ENCODE measurements at places on chromosomes 7 and 10.

DNA sequence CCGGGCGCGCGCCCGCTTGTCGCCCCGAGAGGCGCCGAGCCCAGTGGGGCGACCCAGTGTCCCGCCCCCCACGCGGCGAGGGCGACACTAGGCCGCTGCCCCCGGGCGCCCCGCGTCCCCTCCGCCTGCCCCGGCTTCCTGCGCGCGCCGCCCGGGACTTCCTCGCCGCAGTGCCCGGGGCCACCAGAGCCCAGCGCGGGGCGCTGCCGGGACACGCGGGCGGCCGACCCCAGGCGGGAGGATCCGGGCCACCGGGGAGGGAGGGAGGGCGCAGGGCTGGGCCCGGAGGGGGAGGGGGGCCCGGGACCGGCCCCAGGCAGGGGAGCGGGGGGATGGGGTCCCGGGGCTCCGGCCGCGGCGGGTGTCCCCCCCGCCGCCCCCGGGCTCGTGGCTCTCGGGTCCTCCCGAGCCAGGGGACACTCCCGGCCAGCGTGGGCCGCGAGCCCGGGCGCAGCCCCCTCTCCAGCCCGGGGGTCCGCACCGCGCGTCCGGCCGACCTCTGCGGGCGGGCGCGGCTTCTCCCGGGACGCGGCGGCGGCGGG, 435 bp upstream of the PWWP2B start:
- no peak for DNase-seq

DNA sequence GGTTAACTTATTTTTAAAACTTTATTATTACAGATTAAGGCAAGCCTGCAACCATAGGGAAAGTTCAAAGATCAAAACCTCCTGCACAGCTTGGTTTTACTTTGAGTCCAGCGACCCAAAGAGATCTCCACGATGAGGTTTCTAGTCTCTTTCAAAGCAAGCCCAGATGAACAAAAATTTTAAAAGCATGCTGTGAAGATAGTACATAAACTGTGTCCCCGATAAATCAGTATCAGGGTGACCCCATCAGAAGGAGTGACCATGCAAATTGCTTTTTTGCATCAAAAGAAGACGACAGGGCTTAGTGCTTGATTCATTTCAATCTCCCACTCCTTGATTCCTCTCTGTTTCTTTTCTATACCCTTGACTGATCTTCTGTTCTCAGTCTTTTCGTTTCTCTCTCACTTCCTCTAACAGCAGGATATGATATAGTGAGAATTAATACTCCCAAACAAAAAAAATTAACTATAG, 16.0 kb upstream of the DNTT start:
- no peak for DNase-seq

- no peak for DNase-seq
Observed at GRCh38 chr10:72238392-72239175, 22.5 kb upstream of the ASCC1 start.

GRCh38 chr10:8116926-8117493, 62.5 kb downstream of the GATA3 start:
- no peak for DNase-seq

- no peak for DNase-seq
Observed at GRCh38 chr7:107703872-107704271, 40.1 kb upstream of the CBLL1 start.

DNA sequence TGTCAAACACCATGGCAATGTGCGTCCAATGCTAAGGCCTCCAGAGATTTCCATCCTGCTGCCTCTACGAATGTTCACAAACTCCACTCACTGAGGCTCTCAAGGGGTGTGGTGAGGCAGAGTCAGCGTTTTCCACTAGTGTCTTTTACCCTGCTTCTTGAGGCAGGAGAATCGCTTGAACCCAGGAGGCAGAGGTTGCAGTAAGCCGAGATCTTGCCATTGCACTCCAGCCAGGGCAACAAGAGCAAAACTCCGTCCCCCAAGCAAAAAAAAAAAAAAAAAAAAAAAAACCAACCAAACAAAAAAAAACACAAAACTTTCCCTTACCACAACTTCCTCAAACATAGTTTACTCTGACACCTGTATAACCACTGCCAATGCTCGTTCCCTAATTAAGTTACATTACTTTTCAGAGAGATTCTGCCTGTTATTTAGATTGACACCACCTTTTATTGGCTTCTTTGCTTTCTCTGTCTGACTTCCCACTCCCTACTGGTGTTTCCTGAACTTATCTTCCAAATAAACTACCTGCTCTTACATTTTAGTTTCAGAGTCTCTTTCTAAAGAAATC, 102.1 kb upstream of the ZNF746 start:
- no peak for DNase-seq

- DNase-seq = no peak
Observed at GRCh38 chr10:129673292-129673691, 206.3 kb downstream of the MGMT start.

DNA sequence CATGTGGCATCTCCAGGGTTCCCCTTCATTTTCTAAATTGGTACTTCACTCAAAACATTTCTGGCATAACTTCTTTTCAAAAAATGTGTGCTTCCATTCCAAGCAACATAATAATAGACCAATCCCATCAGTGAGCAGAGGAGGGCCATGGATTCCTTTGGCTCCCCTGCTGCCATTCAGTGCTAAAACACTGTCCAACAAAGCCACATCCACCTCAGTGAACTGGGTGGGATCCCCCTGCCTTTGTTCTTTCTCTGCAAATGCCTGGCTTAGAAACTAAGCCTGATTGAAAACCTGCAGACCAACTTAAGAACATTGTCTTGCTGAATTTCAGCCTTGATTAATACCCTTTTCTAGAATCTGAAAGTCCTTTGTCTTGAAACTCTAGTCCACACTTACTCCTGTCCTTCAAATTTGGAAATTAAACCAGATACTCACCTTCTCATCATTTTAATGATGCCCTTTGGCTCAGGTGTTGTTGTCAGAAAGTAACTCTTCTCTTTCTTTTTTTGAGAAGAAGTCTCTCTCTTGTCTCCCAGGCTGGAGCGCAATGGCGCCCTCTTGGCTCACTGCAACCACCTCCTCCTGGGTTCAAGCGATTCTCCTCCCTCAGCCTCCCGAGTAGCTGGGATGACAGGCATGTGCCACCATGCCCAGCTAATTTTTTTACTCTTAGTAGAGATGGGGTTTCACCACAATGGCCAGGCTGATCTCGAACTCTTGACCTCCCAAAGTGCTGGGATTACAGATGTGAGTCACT, 132.3 kb downstream of the PLXNA4 start:
- no peak for DNase-seq

DNA sequence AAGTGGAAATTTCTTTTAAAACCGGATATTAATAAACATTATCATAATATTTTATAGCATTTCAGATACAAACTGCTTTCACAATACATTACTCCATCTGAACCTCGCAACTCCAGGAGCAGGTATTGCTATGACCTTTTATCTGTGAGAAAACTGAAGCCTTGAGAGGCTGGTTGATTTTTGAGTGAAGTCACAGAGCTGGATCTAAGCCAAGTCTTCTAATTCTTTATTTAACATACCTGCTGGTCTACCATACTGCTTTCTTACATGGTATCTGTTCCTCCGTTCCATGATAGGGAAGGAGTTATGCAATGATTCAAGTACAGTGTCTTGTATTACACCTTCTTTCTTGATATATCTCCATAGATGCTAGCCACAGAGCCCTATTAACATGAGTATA, 37.4 kb upstream of the ITGB8 start:
- no peak for DNase-seq

DNA sequence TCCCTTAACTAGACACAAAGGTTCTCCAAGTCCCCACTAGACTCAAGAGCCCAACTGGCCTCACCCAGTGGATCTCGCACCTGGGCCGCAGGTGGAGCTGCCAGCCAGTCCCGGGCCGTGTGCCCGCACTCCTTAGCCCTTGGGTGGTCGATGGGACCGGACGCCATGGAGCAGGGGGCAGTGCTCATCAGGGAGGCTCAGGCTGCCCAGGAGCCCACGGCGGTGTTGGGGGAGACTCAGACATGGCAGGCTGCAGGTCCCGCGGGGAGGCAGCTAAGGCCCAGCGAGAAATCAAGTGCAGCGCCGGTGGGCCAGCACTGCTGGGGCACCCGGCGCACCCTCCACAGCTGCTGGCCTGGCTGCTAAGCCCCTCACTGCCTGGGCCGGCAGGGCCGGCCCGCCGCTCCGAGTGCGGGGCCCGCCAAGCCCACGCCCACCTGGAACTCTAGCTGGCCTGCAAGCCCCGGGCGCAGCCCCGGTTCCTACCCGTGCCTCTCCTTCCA, 130.5 kb downstream of the RALA start:
- DNase-seq = no peak

GRCh38 chr7:18760046-18760445, 264.5 kb downstream of the HDAC9 start:
- DNase-seq = no peak

- no peak for DNase-seq
Observed at GRCh38 chr10:19917751-19918478, 101.7 kb downstream of the PLXDC2 start.

DNA sequence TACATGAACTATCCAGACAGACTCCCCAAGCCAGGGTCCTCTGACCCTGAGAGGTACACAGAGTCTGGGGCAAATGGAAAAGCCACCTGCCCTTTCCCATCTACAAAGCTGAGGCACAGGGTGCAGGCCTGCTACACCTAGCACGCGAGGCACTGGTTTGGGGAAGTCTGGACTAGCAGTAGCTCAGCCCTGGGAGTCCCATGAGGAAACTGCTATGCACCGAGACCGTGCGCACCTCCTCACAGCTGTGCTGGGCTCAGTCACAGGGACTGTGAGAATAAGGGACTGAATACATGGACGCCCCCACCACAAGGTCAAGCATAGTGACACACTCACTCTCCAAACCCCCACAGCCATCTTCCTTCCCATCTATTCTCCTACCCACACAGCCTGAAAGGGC, 8.2 kb downstream of the MAT1A start:
- no peak for DNase-seq

GRCh38 chr10:6139470-6139869, 50.6 kb downstream of the RBM17 start:
- no peak for DNase-seq

- DNase-seq = no peak
Observed at GRCh38 chr7:122970740-122971725, 24.5 kb downstream of the TAS2R16 start.

GRCh38 chr7:39406467-39406866, 159.7 kb upstream of the YAE1 start:
- no peak for DNase-seq

GRCh38 chr7:88358526-88358838, 51.8 kb upstream of the STEAP4 start:
- no peak for DNase-seq

DNA sequence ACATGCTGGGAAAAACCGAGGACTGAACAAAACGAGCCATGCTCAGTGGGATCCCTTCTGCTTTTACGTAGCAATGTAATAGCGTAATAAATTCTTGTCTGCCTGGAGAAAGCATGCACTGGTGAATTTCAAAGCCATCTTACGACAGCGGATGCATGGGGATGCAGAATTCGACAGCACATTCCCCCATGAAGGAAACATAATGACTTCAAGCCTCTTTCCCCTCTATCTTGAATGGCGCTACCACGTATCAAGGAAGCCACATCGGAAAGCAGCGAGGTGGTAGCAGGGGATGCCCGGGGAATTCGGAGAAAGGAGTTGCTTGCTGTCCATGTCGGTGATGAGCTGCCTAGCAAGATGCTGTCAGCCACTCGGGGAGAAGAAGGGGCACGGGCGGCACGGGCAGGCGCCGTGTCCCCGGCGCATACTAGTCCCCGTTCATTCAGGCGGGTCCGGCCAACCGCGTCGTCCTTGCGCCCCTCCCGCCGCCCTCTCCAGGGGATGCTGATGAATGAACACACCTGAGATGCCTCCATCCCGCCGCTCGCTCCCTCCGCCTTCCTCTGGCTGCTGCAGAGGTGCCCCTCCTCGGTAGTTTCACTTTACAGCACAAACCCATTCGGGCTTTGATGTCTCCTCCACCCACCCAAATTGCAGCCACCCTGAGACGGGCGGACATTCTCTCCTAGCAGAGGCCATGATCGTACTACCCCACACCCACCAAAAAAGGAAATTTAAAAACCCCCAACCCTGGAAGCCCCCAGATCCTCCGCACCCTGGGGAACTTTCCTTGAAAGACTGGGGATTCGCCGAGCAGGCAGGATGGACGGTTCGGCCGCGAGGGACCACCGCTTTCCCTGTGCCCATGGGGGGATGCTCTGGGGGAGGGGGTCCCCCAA, 644 bp downstream of the SORBS1 start:
- no peak for DNase-seq

DNA sequence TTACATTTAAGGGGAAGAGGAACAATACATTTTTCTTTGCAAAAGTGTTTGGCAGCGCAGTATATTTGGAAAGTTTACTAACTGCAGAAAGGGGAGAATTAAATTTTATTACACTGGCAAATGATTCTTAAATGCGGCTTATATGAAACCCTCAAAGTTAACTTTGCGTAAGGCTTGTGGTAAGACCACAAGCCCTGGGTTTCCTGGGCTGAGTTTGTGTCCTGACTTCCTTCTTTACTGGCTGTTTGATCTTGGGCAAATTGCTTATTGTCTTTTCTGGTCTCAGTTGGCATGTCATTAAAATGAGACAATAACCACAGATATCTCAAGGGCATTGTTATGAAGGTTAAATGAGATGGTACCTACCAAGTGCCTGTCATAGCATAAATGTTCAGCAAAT, 106.8 kb downstream of the GLRX3 start:
- DNase-seq = no peak

GRCh38 chr10:7485799-7486198, 75.0 kb upstream of the SFMBT2 start:
- no peak for DNase-seq

GRCh38 chr7:158867214-158867984, 11.0 kb downstream of the DYNC2I1 start:
- no peak for DNase-seq

- no peak for DNase-seq
Observed at GRCh38 chr7:123431075-123431614, 103.2 kb downstream of the IQUB start.

Data from retinal pigment epithelial cell (primary cell).